ENCODE measurements at places on chromosomes 12 and 14.

GRCh38 chr14:75751296-75751695, 90.2 kb downstream of the TTLL5 start:
- no peak for DNase-seq

- DNase-seq, result no peak
Observed at GRCh38 chr12:101599311-101599710, 4.5 kb downstream of the MYBPC1 start.

DNA sequence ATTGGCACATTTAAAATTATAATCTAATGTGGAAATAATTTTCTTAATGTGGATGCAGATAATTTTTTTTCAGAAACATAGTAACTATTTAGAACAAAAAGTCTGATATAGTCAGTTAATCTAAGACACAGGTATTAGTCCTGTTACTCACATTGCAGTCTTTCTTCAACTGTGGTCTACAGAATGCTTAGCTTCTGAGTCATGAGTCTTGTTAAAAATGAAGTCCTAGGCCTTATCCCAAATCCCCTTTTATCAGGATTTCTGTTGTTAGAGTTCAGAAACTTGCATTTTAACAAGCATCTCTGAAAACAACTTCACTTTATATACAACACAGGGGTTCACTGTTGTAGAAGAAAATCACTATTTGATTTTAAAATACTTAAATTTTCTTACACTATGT, 112.2 kb downstream of the SLC16A7 start:
- DNase-seq, result no peak

- no peak for DNase-seq
Observed at GRCh38 chr12:79415746-79416435, 274.9 kb downstream of the PAWR start.

- DNase-seq, result no peak
Observed at GRCh38 chr12:120999191-121000120, 16.8 kb downstream of the C12orf43 start.

- peak; percentile 15 for DNase-seq
Observed at GRCh38 chr14:56059054-56059453, 59.2 kb upstream of the PELI2 start.

- DNase-seq, result no peak
Observed at GRCh38 chr12:108721824-108722223, 9.5 kb downstream of the CORO1C start.

- DNase-seq, result no peak
Observed at GRCh38 chr14:49989966-49990365, 97.1 kb downstream of the ARF6 start.

DNA sequence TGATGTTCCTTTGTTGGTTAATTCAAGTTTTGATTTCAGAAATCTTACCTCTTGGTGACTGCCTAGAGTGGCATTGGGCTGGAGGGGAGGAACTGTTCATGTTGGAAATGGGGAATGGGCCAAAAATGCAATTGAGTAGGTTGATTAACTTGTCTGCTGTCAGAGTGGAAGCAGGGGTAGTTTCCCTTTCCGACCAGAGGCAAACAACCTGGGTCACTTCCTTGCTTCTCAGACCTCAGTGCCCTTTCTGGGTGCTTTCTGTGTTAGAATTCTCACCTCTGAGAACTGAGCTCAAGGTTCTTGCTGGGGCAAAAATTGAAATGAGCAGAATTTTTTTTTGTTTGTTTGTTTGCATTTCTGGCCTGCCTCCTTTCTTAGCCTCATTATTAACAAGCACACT, 2.3 kb upstream of the M6PR start:
- DNase-seq, result no peak

GRCh38 chr12:43104494-43104893, 447.5 kb downstream of the ADAMTS20 start:
- no peak for DNase-seq
